Activated T-cell treated with anti-CD3 and anti-CD28 coated beads, Interleukin-2, amount 50 U/mL, for 4 hours (primary cell): ENCODE measurements at places on chromosomes 4 and X. TPM values are rescaled to one million over a fixed set of nuclear protein-coding genes. Genes with fewer than 3 reads are reported as not detected.

The IL2 gene
- total RNA-seq, result 1,394 TPM

The STAP1 gene
- total RNA-seq, result 2.7 TPM

The NCAPG gene
- 8.4 TPM for total RNA-seq

The DCHS2 gene
- total RNA-seq, result not detected

The EXOC1L gene
- total RNA-seq, result not detected

DNA sequence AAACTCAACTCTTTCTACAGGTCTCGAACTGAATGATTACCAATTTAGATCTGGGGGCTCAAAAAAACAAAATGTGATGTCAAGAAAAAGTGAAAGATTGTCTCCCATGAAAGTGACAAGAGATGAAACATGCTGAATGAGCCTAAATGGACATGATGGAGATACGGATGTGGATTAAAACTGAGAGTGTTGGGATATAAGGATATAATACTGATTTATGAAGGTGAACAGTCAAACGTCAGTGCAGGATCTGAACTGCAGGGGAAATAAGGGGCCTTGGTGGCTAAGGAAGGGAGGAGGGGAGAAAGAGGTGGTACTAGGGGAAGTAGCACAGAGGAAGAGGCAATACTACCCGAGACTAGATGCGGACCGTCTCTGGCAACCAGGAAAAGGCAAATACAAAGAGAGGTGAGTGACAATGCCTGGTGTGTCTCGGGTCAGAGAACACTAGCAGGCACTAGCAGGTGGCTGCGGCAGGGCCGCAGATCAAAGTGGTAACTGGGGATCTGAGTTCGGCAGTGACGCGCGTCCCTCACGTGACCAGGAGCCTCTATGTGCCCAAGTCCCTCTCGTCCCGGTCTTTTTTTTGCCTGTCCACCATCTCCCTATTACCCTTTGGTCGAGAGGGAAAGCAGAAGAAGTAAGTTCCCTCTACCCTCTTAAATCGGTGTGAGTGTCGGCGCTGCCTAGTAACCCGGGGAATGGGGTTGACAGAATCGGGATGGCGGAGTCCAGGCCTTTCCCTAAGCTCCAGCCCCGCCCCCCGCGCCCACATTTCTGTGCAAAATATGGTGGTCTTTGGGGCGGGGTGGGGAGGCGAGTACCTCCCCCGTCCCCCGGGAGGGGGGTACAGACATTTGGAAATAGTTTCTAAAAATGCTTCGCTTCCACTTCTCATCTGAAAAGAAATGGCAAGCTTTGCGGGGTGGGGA lies at the start of gene TCEAL1:
TCEAL1 (plus strand) TSS at position 590 of the 932 bp plus-strand sequence. CDS start 942 bp downstream, outside the sequence.
- DNase-seq, result peak; percentile 7

DNA sequence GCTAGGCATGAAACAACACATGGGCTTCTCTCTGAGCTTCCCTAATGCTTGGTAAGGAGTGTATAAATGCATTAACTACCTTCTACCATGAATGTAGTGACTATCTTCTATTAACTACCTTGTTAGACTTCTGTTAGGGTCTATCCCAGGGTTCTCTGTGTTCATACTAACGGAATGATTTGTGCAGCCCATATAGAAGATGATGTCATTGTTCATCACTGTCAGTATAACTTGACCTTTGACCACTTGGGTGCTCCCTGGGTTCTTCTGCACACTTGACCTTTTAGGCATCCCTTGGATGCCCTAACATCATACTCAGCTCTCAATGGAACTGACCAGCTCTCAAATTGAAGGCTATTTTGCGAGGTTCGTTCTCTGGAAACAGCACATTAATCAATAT lies 30.8 kb upstream of the CT47C1 start:
- DNase-seq, result no peak

DNA sequence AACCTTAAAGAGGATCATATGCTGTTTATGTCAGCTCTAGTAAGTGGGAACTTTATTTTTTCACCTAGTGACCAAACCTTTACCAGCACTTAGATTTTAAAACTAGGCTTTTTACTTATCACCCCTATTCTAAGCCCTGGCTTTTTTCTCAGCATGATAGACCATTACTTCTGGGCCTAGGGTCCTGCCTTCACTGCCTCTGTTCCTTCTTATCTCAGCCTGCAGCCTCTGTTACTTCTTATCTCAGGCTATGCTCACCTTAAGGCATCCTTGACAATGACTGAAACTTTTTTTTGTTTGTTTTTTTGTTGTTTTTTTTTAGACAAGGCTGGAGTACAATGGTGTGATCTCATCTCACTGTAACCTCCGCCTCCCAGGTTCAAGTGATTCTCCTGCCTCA lies 59.6 kb downstream of the TMEM154 start:
- no peak for DNase-seq

DNA sequence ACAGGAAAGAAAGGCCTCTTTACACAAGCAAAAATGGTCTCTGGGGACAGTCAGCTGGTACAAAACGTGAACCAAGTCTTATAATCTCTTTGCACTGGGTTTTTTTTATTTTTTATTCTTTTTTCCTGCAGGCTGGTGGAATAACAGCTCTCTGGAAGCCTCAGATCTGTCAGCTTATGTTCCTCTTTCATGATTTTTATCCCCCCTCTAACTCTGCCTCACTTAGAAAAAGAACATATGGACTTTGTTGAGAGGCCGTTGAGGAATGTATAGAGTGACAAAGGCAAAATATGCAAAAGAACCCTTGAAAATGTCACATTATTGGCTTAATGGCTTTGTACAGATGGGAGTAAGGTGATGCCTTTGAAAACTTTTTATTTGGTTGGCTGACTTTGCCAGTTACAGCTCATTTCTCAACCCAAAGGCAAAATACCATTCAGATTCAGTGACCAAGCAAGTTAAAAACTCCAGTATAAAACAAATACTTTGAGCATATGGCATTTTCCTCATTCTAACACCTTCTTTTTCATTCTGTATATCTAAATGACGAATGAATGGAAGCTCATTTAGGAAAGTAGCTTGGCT lies 111.1 kb downstream of the RNF150 start:
- DNase-seq, result no peak

DNA sequence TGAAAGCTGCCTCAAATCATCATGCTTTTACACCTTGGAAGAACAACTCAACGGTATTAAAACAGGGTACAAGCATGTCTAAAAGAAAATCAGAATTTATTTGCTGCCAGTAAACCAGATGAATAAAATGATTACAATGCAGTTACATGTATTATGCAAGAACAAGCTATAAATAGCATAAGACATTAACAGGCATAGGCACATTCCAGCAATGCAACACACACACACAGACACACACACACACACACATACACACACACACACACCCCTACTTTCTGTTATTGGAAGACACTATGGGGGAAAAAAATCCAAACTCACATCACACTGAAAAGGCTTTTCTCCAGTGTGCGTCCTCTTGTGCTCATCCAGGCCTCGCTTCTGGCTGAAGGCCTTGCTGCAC lies 212.5 kb downstream of the PRDM5 start:
- no peak for DNase-seq

DNA sequence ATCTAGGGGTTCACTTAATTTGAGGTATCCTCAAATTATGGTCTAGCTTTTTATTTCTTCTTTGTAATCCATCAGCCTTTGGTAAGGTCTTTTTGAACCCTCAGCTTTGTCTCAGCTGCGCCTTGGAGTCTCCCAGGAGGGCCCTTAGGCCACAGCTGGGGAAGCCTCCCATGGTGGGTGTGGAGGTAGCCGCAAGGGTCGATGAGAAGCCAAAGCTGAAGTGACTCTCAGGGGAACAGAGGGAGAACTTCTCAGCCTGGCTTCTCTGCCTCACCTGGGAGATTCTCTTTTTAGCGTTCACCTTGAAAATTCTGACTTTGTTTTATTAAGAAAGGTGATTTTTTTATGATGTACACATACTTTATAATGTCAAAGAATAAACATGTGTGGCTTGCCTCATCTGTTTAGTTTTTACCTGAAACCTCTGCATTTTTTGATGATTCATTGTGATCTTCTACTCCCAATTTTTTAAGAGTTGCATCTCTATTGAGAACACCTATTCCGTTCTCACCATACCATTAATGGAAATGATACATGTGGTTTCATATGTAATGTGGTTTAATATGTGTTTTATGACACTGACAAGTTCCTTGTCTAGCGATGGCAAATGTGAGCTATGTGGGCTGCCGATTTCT lies 25.6 kb upstream of the SLC25A4 start:
- no peak for DNase-seq

DNA sequence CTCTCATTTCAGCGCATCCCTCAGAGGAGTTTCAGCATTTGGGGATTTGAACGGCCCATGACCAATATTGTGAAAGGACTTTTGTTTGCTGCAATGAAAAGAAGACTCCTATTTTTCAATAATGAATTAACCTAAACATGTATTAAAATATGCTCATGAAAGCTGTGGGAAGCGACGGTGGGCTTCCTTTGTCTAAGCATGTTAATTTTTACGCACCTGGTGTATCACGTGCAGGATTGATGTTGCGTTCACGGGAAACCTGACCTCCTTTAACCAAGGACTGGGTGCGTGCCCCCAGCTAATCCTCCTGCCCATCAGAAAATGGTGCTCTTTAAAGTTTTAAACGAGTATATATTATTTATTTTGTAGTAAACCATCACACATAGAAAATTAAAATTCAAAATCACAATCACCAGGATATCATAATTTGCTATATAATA lies 590 bp upstream of the CCDC110 start:
- DNase-seq, result no peak

DNA sequence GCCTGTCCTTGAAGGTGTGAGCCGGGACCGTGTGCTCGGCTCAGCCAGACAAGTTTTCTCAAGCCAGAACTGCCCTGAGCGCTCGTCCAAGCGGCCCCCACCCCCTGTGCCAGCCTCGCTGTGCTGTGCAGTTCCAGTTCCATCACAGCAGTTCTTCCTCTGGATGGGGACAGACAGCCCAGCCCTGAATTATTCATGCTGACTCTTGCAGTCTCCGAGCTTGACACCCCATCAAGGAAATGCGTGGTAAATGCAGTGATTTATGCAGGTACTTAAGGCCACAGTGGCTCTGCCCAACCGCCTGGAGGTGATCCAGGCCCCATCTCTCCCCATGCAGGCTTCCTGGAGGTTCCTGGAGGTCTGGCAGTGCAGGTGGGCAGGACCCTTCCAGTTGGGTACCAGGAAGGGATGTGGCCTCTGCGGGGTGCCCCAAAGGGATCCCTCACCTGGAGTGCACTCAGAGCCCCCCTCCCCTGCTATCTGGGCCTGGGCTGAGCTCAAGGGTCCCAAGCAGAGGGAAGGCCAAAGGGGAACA lies 44.8 kb upstream of the HMX1 start:
- DNase-seq, result no peak

- DNase-seq, result no peak
Measured at GRCh38 chrX:124393238-124393637, 46.9 kb downstream of the SH2D1A start.

- DNase-seq, result no peak
Measured at GRCh38 chrX:119478504-119478903, 10.3 kb downstream of the SLC25A5 start.
